ENCODE measurements at places on chromosomes 11 and 22.

DNA sequence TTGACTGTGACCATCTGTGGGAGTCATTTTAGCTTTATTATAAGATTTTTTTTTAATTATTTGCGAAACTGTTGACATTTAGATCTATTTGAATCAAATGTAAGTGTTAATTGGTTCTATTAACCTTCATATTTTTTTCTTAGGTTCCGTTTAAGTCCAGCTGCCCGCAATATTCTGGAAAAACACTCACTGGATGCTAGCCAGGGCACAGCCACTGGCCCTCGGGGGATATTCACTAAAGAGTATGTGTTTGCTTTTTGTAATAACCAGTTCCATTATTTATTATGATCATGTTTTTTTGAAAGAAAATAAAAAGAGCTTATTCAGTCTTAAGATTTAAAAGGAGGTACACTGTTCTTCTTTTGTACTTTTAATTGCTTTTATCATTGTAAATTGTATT is 43.9 kb downstream of the PDHX start:
- no peak for DNase-seq

DNA sequence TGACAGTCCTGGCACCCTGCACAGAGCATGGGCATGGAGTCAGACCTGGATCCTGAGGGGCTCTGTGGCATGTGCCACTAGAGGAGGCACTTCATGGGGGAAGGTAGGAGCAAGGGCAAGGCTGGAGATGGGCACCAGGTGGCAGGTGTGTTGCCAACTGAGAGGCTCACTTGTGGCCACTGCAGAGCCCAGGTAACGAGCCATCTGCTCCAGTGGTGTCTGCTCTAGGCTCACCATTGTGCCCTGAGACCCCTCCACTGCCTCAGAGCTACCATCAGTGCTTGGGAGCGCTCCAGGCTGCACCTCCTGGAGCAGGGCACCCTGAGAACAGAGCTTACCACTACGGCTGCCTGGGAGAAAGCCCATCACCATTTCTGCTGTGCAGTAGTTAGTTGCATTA is 1.3 kb upstream of the ZDHHC8 start:
- no peak for DNase-seq

GRCh38 chr11:16311831-16312230 is 44.5 kb downstream of the SOX6 start:
- no peak for DNase-seq

DNA sequence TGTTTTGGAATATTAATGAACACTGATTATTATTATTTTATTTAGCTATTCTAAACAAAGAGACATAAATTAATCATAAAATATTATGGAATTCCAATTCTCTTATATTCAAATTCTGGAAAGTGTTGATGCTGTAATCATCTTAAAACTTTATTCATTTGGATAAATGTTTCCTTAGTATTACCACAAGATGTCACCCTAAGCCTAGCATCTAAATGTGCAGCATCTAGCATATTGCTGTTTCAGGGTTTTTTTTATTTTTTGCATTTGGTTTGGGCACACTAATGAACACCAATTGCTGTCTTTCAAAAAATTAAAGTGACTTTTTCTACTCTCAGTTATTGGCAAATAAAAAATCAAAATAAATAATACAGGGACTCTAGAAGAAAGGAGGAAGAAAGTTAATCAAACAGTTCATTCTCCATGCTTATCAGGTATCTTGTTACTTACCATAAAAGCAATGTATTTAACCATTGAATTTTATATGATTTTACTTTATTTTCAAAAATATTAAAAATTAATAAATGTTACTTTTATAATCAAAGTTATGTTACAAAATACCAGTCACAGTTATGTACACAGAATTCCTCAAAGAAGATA is 31.8 kb downstream of the DLG2 start:
- DNase-seq: peak; percentile 47

- no peak for DNase-seq
These were observed 2.3 kb downstream of the USP35 start for GRCh38 chr11:78190871-78191538.

GRCh38 chr11:61718621-61719302 is 33.7 kb upstream of the MYRF start:
- DNase-seq: peak; percentile 74

- no peak for DNase-seq
These were observed 8.6 kb upstream of the C11orf96 start for GRCh38 chr11:43933608-43934551.

DNA sequence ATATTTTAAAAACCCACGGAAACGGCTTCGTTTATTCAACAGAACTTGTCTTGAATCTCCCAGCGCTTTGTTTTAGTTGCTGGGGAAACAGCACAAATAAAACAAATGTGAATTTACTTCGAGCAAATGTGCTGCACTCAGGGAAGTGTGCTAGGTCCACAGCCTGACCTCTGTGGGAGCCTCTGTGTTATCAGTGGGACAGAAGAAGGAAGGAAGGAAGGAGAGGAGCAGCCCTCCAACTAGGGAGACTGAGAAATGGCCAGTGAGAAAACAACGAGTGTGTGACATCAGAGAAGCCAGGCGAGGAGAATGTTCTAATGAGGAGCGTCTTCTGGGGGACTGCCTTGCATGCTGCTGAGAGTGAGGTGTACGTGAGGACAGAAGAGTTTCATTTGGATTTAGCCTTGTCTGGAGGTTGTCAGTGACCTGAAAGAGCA is 42.7 kb downstream of the PPP6R3 start:
- peak; percentile 42 for DNase-seq

- DNase-seq: no peak
These were observed 71.4 kb downstream of the SWAP70 start for GRCh38 chr11:9735236-9735635.

GRCh38 chr11:76736773-76737495 is 46.2 kb upstream of the TSKU start:
- no peak for DNase-seq

GRCh38 chr22:29456211-29456671 is 17.9 kb downstream of the RFPL1 start:
- peak; percentile 79 for DNase-seq

DNA sequence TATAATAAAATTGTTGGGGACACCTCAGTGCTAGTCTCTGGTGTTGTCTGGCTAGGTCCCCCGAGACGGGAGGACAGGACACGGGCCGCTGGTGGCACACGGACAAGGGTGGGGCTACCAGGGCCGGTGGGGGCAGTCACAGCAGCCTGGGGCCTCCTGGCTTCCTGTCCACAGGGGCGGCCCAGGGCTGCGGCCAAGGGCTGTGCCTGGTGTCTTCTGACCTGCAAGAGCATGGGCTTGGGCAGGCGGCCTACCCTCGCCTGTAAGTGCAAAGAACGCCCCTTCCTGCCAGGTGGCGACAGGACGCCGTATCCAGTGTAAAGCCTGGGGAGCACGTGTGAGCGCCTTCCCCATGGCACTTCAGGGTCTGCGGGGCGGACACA is 3.6 kb downstream of the LRFN4 start:
- DNase-seq: no peak

GRCh38 chr11:13672576-13673210 is 4.2 kb downstream of the FAR1 start:
- DNase-seq: no peak

- DNase-seq: no peak
These were observed 182.7 kb downstream of the ADAMTS15 start for GRCh38 chr11:130631119-130631518.

GRCh38 chr22:48151641-48152040 is 1389.2 kb downstream of the TBC1D22A start:
- no peak for DNase-seq

GRCh38 chr22:42443240-42444076 is 11.3 kb upstream of the NFAM1 start:
- DNase-seq: no peak

DNA sequence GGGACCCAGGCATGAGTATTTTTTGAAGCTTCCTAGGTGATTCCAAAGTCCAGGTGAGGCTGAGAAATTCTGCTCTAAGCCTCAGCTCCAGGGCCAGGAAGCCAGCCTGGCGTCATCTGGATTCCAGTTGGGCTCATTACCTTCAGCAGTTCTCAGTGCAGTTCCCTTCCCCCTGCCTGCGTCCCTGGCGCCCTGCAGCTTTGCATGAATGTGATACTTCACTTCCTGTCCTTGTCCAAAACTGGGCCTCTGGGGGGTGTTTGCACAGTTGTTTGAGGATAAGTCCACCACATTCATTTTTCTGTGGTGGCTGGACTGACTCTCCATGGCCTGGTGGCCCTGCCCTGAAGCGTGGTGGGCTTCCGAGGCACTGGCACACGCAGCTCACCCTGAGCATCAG is 98.1 kb downstream of the TENM4 start:
- no peak for DNase-seq

DNA sequence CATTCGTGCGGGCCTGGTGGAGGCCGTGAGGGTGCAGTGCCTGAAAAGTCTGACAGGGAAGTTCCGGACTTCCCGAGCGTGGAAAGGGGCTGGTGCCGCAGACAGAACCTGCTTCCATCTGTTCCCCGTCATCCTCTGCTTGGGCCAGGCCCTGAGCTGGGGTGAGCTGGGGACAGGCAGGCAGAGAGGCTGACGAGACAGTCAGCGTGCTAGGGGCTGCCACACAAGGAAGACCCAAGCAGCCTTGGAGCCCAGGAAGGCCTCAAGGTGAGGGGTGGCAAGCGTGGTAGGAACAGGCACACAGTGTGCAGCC is 25.5 kb downstream of the NADSYN1 start:
- DNase-seq: no peak

- peak; percentile 65 for DNase-seq
These were observed 22.1 kb downstream of the LMO2 start for GRCh38 chr11:33869481-33870422.

- DNase-seq: no peak
These were observed 751 bp upstream of the WNT7B start for GRCh38 chr22:45977551-45978274.

DNA sequence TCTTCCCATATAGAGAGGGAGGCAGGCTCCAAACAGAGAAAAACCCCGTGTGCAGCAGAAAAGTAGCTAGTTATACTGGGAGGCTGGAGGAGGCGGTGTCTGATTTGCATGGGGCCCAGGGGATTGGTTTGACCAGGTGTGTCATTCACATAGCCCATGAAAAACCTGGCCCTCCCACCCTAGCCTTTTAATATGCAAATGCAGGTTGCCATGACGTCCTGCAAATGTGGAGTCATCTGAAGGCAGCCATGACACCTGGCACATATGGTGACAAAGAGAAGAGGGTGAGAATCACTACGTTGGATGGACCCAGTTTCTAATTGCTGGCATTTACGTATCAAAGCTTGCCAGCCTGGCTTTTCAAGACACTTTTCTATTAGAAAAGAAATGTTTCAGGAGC is 57.8 kb downstream of the FAM181B start:
- DNase-seq: no peak

GRCh38 chr22:26435327-26436093 is 6.5 kb downstream of the ASPHD2 start:
- peak; percentile 7 for DNase-seq

GRCh38 chr11:2690596-2691354 is 9.0 kb downstream of the KCNQ1OT1 start:
- no peak for DNase-seq

GRCh38 chr11:100229086-100229485 is 458.0 kb upstream of the ARHGAP42 start:
- DNase-seq: no peak

- DNase-seq: no peak
These were observed 4.7 kb downstream of the RIBC2 start for GRCh38 chr22:45418056-45418769.

- DNase-seq: no peak
These were observed 22.2 kb downstream of the LARGE1 start for GRCh38 chr22:33898121-33898520.

GRCh38 chr11:117573326-117573725 is 223.7 kb downstream of the DSCAML1 start:
- DNase-seq: no peak

- peak; percentile 72 for DNase-seq
These were observed 96.5 kb downstream of the NXPE2 start for GRCh38 chr11:114774599-114775361.

DNA sequence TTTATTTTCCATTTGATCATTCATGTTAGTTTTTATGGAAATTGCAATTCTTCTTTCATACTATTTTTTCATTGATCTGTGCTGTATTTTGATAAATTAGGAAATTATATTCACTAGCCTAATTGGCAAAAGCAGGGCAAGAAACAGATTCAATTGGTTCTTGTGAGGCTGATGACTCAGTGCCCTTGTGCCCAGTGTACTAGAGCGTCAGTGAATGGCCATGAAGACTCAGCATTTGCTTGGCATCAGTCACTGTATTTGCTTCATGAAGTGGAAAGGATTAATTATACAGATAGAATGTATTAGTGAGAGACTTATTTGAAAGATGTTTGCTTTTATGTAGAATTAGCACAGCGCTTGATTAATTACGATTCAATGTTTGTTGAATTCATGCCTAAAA is 31.8 kb downstream of the MRGPRX1 start:
- DNase-seq: no peak

DNA sequence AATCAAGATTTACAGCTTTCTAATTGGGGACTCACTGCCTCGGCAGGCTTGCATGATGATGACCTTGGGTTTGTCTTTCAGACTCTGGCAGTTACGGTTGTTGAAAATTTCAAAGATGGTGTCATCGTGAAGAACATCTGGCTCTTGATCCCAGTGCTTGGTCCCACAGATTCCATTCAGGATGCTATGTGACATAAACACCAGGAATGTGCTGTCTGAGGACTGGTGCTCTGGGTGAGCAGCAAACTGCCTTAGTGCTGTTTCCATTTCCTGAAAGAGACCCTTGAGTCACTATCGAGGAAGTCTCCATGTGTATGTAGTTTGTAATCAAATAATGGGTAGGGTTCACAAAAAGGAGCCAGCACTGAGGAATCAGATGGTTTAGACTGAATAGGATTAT is 7.1 kb downstream of the CASP12 start:
- no peak for DNase-seq

DNA sequence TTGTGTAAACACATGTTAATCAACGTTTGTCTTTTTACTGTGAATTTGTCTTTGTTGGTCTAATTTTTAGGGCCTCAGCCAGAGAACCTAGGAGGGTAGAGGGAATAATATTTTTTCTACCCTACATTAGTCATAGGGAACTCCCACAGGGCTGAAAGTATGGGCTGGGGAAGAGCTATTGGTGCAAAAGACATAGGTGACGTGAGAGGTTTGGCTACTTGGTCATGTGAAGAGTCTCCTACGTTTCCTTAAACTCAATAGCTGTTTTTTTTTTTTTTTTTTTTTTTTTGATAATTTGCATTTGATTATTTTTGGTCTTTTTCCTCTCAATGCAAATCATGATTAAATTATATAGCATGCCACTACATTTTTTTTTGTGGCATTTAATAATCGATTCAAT is 15.9 kb upstream of the MMP7 start:
- no peak for DNase-seq

- DNase-seq: peak; percentile 11
These were observed at the start of gene OR2AG2 for GRCh38 chr11:6771926-6772893. Gene OR2AG2 (minus strand): TSS chr11:6771976. CDS start chr11:6768957, 3,019 bp downstream.

DNA sequence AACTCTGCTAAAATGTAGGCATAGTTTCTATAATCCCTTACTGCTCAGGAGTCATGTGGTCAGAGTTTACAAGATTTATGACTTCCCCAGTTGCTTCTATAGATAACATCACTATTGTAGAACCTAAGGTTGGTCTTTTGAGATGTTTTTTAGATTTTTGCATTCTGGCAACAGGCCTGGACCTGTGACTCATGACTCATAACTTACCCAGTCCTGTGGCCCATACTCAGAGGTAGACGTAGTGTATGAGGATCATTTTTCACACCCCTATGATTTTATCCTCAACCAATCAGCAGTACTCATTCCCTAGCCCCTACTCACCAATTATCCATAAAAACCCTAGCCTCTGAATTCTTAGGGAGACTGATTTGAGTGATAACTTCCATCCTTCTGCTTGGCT is 384.4 kb upstream of the DDI1 start:
- no peak for DNase-seq

- no peak for DNase-seq
These were observed 40.0 kb downstream of the ZC3H12C start for GRCh38 chr11:110133160-110133559.

Measured in umbilical cord (tissue), 2 donors.